ENCODE measurements at places on chromosomes 16 and 17.

GRCh38 chr16:57688487-57688986, 6.1 kb upstream of the DRC7 start:
- no peak for DNase-seq

- DNase-seq, result no peak
These were observed 24.8 kb downstream of the RAD51D start for GRCh38 chr17:35094902-35095301.

- no peak for DNase-seq
These were observed 31.0 kb downstream of the CTCF start for GRCh38 chr16:67593288-67593687.

GRCh38 chr17:8123695-8124349, at the start of gene HES7:
Gene HES7, minus strand, starts transcription at chr17:8124106. Its CDS starts 22 bp downstream, at chr17:8124084.
- no peak for DNase-seq

DNA sequence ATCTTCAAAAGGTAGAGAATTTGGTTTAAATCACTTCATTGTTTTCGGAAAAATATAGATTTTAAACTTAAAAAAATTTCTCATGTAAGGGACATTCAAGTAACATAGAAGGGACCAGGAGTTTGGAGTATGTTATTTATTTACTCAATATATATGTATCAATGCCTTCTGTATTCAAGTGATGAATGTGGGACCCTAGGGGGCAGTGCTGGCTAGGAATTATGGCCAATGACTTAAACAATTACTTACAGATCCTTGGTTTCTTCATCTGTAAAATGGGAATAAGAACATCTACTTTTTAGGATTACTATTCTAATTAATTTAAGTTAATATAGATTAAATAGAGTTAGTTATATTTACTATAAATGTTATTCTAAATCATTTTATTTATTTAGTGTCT, 886.3 kb upstream of the RBFOX1 start:
- no peak for DNase-seq

DNA sequence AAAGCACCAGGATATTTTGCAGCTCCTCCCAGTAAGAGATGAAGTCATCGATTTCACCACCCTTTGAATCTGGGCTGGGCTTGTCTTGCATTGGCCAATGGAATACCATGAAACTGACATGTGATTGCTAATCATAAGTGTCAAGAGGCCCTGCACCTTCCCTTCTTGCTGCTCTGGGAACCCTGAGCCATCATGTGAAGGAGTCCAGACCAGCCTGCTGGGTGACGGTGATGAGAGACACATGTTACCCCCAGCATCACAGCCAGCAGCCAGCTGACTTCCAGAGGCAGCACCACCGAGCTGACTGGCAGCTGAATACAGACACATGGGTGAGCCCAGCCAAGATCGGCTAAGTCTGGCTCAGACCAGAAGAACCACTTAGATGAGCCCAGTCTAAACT, 43.6 kb upstream of the CACNG4 start:
- DNase-seq, result no peak

DNA sequence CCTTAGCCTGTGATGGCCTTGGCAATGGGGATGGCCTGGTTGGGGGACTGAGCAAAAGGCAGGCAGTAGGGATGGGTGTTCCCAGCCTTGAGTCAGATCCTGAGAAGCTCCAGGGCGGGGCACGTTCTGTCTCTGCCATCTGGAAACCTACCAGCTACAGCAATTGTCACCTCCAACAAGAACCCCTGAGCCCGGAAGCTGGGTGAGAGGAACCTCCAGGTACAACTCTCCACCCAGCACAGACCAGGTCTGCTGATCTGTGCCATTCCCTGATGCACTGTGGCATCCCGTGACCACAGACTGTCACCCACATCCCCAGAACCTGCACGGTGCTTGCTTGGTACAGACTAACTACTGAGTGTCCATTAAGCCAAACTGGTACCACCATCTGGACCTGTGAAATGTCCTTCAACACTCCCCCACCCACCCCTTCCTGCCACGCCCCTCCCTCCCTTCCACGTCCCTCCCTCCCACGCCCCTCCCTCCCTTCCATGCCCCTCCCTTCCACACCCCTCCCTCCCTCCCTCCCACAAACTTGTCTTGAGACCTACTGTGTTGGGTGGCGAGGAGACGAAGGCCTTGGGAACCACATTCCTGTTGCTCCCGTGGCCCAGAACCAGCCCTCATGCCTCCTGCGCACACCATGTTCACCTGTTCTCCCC, 16.6 kb downstream of the MYO15B start:
- no peak for DNase-seq

GRCh38 chr16:2473446-2473926, 1.4 kb upstream of the TBC1D24 start:
- DNase-seq, result peak; percentile 40

DNA sequence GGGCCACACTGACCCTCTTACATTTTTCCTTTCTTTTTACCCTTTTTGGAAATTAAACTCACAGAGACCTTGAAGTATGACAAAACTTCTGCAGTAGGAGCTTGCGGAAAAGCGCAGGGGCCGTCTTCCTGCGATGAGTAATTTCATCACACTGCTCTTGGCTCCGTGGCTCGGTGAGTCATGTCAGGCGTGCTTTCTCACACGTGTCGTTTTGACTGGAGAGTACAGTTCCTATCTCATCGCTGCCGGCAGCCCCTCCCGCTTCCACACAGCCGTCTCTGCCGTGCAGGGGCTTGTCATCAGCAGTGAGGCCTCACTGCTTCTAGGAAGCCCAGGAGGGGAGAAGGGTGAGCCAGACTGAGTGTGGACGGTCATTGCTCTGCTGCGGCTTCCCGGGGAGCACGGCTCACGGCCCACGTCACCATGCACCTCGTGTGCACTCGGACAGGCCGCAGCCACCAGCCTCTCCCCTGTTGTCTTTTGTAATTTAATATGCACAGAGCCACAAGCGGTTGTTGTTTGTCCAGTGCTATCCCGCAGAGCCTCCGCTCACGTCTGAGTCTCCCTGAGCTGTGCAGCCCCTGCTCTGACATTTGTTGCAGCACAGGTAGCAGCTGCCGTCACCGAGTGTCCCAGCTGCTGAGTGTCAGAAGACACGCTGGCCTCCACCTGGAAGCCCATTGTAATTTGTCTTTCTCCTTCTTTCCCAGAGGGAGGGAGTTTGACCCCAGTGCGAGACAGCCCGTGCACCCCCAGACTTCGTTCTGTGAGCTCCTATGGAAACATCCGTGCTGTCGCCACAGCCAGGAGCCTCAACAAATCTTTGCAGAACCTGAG, 99.4 kb upstream of the CHMP6 start:
- peak; percentile 75 for DNase-seq

DNA sequence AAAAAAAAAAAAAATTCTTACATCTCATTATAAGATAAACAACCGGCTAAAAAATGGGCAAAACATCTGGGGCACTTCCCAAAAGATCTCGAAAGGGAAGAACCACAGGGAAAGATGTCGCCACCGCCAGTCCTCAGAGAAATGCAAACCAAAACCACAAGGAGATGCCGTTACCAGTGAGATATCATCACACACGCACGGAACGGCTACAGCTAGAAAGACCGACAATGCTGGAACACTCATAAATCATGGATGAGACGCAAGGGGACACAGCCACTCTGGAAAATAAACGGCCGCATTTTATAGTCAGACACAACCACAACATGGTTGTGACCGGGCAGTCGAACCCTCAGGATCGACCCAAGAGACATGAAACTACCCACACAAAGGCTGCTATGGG, 24.5 kb downstream of the WDR45B start:
- no peak for DNase-seq

DNA sequence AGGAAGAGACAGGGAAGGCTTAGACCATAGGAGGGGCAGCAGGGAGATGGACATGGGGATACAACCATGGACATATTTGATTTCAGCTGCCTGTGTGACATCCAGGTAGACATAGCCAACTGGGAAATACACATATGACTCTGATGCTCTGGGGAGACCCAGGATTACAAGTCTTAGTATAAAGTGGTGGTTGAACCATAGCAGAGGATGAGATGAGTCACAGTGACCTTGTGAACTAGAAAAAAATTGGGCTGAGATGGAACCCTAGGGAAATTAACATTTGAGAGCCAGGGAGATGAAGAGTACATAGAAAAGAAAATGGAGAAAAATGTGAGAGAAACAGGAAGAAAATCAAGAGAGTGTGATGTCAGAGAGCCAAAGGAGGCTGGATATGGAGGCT, 10.2 kb downstream of the MARCHF10 start:
- no peak for DNase-seq

DNA sequence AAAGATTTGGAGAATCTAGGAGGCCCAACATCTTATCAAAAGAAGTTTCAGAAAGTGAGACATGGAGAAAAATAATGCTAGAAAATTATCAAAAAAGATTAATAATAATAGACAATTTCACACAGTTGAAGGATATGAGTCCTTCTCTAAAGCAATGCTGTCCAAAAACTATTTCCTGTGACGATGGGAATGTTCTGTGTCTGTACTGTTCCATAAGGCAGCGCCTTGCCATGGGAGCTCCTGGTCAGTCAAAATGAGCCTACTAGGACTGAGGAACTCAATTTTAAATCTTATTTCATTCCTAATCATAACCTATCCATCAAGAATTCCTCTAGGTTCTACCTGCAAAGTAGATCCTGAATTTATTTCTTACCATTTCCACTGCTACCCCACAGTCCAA, 49.0 kb downstream of the CACNG1 start:
- DNase-seq, result no peak

GRCh38 chr16:57759541-57760356, 24.2 kb downstream of the KATNB1 start:
- DNase-seq, result no peak

DNA sequence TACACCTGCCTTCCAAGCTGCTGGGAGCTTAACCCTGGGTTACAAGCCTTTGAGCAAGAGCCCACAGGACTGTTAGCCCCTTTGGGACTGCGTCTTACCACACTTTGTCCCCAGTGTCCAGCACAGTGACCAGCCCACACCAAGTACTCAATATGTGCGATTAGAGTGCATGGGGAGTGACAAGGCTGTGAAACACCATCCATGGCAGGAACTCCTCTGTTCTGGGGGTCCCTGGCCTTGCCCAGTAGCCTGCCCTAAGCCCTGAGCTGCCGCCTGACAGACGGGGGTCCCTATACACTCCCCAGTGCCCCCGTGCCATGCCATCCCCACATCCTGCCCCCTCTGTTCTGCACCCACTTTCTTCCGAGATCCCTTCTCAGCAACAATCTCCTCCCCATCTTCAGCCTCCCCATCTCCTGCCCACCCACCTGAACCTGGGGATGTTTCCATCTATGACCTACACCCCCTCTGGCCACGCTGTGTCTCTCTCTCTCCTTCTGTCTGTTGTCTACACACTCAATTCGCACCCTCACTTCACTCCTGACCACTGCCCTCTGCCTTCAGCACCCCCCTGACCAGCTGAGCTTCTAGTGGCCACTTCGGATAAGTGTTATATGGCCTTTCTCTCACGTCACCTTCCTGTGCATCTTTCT, 112.9 kb upstream of the SMURF2 start:
- no peak for DNase-seq

GRCh38 chr17:52546493-52546892, 388.0 kb upstream of the CA10 start:
- DNase-seq, result no peak

DNA sequence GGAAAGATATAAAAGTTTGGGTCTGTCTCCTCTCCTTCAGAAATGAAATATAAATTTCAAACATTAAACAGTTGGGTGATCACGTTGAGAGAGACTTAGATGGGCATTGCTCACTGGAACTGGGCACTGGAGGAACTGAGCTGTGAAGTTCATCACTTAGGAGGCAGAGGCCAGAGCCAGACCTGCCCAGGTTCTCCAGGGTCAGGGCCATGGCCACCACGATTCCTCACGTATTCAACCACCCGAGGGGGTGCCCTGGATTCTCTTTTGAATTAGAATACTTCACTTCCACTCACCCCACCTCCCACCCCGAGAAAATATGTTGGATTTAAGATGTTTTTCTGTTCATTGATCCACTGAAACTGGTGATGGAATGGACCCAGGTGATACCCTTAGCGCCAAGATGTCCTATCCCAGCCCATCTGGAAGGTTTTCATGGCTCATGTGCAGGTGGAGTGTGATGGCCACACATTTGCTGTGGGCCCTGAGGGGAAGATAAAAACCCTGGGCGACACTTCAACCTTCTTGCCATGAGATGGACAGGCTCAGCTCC, 6.1 kb downstream of the PRR29 start:
- no peak for DNase-seq

DNA sequence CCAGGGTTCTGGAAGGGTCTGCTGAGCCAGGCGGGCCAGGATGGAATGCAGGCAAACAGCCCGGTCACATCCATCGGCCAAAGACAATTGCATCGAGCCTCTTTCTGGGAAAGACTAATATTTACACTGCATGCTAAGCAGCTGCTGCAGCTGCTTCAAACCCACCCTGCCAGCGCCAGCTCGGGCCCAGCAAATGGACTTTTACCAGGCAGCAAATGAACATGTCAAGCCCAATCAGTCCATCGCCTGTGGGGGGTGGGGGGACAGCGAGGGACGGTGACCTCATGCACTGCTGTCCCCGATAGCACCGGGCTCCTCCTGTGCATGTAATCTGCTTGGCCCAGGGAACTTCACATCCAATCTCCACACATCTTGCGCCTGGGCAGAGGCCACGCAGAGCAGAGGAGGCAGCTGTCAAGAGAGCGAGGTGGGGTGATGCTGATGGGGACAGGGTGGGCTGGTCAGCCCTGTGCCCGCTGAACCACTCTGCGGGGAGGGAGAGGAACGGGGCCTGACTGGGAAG, 39.4 kb upstream of the CDH5 start:
- no peak for DNase-seq

DNA sequence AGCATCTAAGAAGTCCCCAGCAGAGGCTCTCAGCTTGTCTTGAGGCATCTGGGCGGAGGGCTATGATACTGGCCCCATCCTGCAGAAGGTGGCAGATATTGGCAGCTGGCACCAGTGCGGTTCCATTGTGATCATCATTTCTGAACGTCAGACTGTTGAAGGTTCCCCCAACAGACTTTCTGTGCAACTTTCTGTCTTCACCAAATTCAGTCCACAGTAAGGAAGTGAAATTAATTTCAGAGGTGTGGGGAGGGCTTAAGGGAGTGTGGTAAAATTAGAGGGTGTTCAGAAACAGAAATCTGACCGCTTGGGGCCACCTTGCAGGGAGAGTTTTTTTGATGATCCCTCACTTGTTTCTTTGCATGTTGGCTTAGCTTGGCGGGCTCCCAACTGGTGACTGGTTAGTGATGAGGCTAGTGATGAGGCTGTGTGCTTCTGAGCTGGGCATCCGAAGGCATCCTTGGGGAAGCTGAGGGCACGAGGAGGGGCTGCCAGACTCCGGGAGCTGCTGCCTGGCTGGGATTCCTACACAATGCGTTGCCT, at the start of gene CIITA:
Gene CIITA, plus strand, starts transcription at position 404 of the 543 bp plus-strand sequence. Its CDS starts 129 bp downstream, at position 533.
- peak; percentile 48 for DNase-seq
